K562 (cell line): ENCODE measurements at places on chromosomes 6 and 20. TPM values are rescaled to one million over a fixed set of nuclear protein-coding genes. Genes with fewer than 3 reads are reported as not detected.

- no peak for DNase-seq
Observed at GRCh38 chr20:62819494-62820174, 2.8 kb downstream of the COL9A3 start.

DNA sequence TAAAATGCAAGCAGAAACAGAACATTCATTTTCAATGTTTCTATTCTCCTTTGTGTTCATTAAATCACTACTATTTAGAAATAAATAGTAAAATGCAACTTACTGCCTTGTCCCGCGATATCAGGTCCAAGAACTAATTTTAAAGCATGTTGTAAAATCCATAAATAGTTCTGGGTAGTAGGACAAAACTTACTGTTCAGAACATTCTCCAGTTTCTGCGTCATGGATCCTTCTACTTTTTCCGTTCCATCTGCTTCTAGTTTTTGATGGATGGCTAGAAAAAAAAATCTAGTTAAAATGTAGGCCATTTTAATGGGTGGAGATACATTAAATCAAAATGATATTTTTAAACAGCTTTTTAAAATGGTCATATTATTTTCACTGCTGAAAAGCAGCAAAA is 47.0 kb downstream of the HUS1B start:
- DNase-seq = no peak

ASIP gene
- polyA plus RNA-seq = not detected in 2 replicates

TAAR2 gene
- not detected in 2 replicates for polyA plus RNA-seq

DNA sequence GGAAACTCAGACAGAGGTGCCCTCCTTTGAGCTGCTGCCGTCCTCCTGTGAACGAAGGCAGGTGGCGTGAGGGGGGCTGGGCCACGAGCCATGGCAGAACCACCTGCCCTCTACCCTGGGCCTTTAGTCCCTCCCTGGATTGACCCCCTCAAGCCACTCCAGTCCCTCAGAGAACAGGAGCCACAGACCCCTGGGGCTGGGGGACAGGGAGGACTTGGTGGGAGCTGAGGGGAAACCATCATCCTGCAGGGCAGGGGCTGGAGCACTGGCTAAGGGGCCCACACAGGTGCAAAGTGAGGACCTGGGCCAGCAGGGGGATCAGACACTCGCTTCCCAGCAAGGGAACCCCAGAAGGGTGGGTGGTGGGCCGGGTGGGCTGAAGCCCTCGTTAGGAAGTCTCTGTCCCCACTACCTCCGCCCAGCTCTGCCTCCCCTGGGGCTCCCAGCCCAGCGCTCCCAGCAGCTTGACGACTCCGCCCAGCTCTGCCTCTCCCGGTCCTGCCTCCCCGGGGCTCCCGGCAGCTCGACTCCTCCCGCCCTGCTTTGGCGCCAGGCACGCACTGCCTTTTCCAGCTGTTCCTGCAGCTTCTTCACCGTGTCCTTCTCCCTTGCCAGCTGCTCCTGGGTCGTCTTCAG is 44.4 kb downstream of the DSTN start:
- DNase-seq = no peak

DNA sequence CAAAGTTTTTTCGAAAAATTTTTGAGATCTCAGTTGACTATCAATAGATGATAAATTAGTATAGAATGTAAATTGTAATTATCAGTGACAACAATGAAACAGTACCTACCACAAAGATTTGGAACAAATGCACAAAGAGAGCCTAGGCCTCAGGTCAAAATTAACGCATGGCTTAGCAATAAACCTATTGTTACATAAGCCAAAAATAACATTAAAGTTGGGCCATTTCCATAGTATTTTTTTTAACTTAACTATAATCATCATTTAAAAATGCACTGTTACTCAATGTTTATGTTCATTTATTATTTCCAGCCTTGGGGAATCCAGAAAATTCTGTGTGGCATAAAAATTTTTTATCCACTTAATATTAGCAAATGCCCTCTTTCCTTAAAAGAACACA is 117.0 kb downstream of the EPB41L2 start:
- no peak for DNase-seq

- DNase-seq = no peak
Observed at GRCh38 chr20:54469293-54469692, 6.1 kb upstream of the DOK5 start.

DNA sequence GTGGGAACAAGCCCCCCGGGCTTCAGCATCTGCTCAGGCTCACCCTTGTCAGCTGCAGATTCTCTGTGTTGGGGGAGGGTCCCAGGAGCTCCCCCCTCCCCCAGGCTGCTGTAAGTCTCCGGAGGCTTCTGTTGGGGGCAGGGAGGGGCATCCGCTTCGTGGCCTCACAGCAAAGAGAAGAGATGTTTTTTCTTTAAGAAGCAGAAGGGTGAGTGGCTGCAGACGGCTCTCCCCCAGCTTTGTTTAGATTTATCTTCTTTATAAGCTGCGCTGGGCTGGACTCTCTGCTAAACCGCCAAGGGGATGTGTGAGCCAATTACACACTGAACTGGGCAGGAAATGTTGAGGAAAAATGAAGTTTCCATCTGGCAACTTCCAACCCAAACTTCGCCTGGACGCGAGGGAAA is 48.7 kb upstream of the GATA5 start:
- no peak for DNase-seq

DEFB124 gene
- polyA plus RNA-seq = not detected in 2 replicates

DNA sequence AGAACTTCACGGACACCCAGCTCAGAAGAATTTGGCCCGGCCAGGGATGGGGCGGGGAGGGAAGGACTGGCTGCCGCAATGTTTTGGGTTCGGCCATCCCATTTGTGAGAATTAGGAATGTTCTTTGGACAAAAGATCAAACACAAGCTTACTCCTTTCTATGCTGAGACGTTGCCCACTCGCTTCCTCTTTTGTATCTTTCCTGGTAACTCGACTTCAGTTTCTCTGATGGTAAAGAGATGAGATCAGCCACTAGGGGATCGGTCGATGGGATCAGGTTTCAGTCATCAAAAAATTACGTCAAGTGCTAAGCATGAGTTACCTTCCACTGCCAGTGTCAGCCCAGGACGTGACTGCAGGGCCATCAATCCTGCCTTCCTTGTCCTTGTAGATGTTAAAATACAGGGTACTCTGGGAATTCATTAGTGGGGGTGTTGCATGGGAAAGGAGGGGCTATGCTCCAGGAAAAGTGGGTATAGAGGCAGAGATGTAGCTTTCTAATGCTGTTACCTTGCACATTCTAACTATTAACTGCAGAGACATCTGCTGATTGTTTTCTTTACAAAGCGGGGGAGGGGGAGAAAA is 190.2 kb downstream of the TSHZ2 start:
- peak; percentile 82 for DNase-seq

DNA sequence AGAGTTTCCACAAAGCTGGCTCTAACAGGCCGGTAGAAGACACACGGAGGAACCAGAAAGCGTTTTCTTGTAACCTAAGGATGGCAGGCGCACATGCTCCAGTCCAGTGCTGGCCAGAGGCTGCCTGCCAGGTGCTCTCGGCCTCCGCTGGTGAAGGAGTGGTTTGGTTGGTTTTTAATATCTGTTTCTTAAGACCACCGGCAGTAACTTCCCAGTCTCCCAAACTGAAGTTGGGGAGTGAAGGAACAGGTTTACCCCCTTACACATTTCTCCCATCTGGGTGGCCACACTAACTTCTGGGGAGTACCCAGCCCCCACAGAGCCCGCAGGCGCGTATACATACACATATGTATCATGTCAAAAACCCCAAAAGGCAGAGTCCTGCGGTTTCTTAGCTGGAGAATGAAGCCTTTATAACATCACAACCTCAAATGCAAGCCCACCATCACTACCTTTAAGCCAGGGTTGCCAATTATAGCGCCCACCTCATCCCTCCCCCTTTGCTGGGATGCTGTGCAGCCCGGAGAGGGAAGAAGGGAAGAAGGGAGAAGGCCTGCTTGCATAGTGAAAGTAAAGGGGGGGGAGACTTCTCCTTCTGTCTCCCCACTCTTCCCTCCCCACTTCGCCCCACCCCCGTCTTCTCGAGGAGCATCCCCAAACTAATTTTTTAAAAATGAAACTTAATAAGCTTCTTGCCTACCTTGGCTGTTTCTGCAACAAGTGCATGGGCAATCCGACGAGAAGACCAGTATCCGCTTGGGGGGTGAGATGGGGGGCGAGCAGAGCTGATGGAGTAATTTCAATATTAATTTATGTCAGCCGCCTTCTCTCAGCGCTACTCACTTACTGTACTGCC is 1.0 kb downstream of the TRERF1 start:
- no peak for DNase-seq

GUCA1A gene
- polyA plus RNA-seq = not detected in 2 replicates

- DNase-seq = no peak
Observed at GRCh38 chr6:4153514-4153985, 18.2 kb upstream of the ECI2 start.

GRCh38 chr20:6726761-6727160 is 40.7 kb upstream of the BMP2 start:
- DNase-seq = no peak

SLC17A2 gene
- not detected in 2 replicates for polyA plus RNA-seq

MAP7 gene
- 3.9 and 4.4 TPM in 2 replicates for polyA plus RNA-seq

DNA sequence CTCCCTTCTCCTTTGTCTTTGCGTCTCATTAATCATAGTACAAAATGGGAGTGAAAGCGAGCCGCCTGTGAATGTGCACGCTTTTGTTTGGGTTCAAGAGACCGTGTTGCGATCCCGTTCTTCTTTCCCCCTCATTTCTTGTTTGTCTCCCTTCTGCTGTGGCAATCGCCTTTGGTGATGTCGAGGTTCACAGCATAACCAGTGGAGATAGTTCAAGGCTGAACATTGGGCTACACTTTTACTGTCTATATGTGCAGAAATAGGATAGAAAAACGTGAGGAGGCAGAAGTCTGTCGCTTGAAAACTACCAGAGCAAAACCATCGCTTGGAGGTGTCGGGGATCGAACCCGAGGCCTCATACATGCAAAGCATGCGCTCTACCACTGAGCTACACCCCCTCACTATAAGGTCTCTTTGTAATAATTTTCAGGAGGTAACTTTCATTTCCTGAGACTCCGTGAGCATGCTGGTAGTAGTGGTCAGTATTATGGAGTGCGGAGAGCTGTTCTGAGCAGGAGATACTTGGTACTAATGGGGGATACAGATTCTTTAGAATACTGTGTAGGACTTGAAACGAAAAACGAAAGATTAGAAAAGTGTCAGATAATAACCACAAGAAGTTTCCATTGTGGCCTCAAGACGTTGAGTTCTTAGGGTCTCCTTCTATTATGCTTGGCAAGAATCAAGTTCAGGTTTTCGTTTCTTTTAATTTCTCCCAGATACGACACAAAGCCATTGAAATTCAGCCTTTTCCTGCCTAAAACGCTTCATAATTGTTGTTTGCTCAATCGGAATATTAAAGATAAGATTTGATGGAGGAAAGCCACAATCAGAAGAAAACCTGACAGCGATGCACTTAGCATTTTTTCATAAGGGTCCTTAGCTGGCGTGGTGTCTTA is 106.6 kb downstream of the TRIM27 start:
- DNase-seq = peak; percentile 63

- DNase-seq = no peak
Observed at GRCh38 chr6:139967497-139967896, 593.0 kb upstream of the CITED2 start.

DNA sequence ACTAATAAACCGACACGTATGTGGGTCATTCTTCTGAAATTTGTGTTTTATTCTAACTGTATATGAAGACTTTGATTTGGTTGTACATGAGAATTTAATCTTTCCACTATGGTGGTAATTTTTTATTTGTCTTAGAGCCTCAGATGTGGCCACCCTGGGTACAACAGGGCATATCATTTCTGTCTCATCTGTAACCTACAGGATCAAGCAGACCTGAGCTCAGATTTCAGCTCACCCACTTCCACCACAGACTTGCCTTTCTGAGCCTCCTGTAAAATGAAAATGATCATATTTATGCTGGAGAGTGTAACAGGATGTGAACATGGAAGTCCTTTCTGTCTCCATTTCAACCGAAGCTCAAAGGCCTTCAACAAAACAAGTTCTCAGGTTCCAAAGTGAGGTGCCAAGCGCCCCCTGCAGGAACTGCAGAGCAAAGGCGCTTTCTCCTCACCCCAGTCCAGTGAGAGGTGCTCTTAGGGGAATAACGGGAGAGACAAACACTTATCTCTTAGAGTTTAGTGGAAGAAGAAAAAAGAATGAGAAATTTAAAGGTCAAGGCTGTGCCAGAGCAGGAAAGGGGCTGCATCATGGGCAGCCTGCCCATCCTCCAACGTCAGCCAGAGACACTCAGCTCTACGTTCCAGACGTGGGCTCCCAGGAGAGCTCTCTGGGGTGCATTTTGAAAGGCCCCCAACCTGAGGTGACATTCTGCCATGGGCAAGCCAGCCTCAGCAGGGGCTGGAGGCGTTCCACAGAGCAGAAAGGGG is 23.0 kb upstream of the CD24 start:
- peak; percentile 74 for DNase-seq

DNA sequence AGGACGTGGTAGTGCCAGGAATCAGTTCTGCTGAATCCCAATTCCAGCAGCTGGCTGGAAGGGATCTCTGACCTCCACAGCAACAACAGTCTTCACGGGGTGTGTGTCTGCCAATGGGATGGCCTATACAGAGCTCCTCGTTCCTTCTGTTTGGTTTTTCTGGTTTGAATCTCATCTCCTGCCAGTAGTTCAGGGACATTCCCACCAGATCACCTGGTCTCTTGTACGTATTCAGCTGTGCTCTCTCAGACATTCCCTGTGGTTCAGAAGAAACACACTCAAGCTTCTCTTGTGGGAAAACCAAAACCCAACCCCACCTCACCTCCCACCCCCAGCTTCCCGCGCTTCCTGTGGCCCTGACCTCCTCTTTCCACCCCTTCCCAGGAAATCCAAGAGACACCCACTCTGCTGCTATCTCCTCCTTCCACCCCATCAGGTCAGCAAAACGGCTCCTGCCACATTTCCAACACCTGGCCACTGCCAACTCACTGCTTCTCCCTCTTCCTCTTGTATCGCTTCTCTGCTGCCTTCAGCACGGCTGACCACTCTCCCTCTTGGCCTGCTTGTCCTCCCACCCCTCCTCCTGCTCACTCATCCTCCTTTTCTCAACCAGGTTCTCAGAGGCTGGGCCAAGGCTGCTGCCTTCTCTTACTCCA is 63.3 kb upstream of the PTGIS start:
- DNase-seq = no peak

GRCh38 chr20:2755451-2756055 is 44.9 kb downstream of the CPXM1 start:
- no peak for DNase-seq

MARCKS gene
- 1.1 and 1.7 TPM in 2 replicates for polyA plus RNA-seq

DNA sequence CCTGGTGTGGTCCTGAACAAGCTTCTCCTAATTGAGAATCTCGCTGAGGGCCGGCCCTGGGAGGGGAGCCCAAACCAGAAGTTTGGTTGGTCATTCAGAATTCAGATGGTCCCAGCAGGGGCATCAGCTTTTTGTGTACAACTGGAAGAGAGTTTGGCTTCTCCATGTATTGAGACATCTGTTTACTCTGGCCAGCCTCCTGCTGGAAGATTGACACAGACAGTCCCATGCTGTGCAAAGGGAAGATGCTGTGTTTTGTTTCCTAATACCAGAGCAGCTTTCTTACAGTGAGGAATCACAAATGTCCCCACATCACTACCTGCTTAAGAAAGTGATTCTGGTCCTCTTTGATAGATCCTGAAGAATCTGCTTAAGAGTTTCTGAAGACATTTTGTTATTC is 97.8 kb downstream of the PLEKHG1 start:
- DNase-seq = no peak

DNA sequence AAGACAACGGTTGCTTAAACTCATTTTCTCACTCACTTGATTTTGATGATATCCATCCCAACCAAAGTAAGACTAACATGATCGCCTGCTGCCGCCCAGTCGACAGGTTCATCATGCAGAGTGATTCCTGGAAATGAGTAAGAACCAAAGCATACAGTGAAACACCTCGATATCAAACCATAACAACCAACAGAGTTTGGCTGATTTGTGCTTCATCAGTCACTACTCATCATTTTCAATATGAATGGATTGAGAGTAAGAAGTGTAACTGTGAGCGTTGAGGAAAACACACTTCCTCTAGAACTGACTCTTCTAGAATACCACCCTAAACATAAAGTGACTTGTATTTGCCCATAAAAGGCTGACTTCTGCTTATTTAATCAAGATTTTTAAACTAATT is 29.2 kb upstream of the ALDH8A1 start:
- DNase-seq = peak; percentile 23
